Cortex of kidney (tissue), 1 donor: ENCODE measurements at places on chromosomes 12 and 14.

- no peak for DNase-seq
Measured at GRCh38 chr14:64349741-64350490, 38.2 kb upstream of the MTHFD1 start.

DNA sequence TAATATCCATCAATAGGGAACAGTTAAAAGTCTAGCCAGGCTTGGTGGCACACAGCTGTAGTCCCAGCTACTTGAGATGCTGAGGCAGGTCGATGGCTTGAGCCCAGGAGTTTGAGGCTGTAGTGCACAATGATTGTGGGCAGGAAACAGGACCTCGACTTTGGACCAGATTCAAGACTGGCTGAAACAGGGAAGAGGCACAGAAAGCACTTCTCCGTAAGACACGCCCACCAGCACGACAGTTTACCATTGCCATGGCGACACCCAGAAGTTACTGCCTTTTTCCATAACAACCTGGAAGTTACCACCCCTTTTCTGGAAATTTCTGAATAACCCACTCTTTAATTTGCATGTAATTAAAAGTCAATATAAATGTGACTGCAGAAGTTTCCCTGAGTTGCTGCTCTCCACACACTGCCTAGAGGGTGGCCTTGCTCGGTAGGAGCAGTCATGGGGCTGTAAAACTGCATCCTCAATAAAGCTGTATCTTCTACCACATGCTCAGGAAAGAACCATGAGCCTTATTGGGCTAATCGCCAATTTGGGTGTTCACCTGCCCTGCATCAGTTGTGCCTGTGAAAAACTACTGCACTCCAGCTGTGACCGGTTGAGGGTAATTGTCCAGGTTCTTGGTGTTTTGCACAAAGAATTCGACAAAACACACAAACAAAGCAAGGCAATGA, 4.6 kb upstream of the LRRC23 start:
- no peak for DNase-seq

GRCh38 chr14:35387219-35387618, 17.3 kb downstream of the NFKBIA start:
- DNase-seq, result no peak

- DNase-seq, result no peak
Measured at GRCh38 chr12:65740873-65741600, 83.2 kb upstream of the HMGA2 start.

DNA sequence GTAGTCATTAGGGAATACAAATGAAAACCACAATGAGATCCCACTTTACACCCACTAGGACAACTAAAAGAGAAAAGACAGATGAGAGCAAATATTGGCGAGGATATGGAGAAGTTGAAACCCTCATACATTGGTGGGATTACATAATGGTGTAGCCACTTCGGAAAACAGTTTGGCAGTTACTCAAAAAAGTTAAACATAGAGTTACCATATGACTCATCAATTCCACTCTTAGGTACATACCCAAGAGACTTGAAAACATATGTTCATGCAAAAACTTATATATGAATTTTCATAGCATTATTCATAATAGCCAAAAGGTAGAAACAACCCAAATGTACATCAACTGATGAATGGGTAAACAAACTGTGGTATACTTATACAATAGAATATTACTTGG, 27.1 kb downstream of the ALDH1L2 start:
- no peak for DNase-seq

GRCh38 chr14:25103271-25103670, 53.3 kb upstream of the STXBP6 start:
- DNase-seq, result no peak

DNA sequence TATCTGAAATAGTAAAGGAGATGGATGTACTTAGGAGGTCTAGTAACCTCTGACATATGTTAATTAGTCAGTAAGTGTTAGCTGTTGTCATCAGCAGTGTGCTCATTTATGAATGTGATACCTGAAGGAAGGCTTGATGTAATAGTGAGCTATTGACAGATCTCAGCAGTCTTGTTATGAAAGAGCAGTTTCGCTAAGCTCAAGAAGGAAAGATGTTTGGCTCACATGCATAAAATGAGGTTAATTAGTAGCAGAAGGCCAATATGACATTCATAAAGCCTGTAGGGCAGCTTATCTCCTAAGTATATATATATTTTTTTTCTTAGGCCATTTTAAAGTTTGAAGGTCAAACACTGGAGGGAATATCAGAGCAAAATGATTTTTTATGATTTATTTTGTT, 2.8 kb downstream of the FAM234B start:
- DNase-seq, result no peak

- no peak for DNase-seq
Measured at GRCh38 chr14:98374136-98374535, 897.9 kb downstream of the BCL11B start.

DNA sequence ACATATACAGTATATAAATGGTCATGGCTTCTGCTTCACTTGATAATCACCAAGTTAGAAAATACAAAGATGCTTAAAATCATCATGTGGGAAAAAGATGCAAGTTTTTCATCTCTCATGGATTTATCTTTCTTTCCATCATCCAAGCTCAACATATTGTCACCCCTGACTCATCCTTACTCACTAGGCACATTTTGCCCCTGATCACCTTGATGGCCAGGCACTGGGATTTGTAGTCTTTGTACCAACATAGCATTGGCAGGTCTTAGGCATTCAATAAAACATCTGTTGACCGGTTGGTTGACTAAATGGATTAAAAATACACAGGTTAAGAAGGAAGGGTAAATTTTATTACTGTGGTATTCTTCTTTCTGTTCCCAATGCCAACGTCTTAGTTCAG, 28.1 kb downstream of the KLHDC2 start:
- DNase-seq, result no peak

- DNase-seq, result no peak
Measured at GRCh38 chr14:75570797-75571196, 7.6 kb upstream of the FLVCR2 start.

DNA sequence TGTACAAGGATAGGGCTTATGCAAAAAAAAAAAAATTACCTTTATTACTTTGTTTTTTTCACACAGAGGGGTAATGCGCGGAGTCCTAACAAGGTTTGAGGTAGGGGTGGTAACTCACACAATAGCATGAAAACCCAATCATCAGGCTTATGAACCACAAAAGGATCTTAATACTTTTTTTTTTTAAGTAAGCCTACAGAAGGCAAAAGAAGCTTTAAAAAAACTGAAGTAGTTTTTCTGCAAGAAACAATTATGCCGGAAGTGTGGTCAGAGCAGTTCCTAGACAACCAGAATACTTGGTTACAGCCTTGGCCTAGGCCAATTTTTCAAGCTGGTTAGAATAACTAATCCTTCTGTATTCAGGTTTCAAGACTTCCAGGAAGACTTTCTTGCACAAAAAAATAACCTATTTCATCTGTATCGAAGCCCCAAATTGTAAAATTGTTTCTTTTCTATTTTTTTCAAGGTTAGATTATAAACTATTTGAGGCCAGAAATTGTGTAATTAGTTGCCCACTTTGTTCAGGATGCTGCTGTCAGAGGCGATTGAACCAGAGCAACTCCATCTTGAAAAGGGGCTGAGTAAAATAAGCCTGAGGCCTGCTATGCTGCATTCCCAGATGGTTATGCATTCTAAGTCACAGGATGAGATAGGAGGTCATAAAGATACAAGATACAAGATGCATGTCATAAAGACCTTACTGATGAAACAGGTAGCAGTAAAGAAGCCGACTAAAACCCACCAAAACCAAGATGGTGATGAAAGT, 1.8 kb upstream of the GNS start:
- DNase-seq, result no peak

DNA sequence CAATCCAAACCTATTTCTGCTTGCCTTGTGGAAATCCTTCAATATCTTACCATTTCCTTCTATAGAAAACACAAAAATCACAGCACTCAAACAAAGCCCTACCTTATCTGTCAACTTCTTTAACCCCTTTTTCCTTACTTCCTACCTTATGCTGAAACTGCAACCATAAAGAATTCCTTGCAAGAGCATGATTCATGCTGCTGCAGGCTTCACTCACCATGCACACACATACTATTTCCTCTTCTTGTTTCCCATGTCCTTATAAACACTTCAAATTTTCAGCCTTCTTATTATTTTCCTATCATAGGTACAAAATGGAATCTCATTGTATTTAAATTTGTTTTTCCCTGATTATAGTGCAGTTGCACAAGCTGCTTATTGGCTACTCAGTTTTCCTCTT, 23.3 kb downstream of the LMNTD1 start:
- no peak for DNase-seq

- no peak for DNase-seq
Measured at GRCh38 chr14:74980398-74980730, 22.4 kb upstream of the EIF2B2 start.
